ENCODE measurements at places on chromosomes 2 and 18.

GRCh38 chr2:45836316-45836715 lies 184.8 kb downstream of the PRKCE start:
- no peak for DNase-seq

- no peak for DNase-seq
Measured at GRCh38 chr2:176187899-176188773, at the start of gene HOXD1. Gene HOXD1 (plus strand): TSS chr2:176188668. CDS start chr2:176188802, 134 bp downstream.

GRCh38 chr2:105450471-105450870 lies 51.6 kb upstream of the FHL2 start:
- DNase-seq: no peak

GRCh38 chr18:7904529-7904928 lies 337.4 kb downstream of the PTPRM start:
- no peak for DNase-seq

- DNase-seq: no peak
Measured at GRCh38 chr2:66423391-66424124, 11.4 kb upstream of the MEIS1 start.

DNA sequence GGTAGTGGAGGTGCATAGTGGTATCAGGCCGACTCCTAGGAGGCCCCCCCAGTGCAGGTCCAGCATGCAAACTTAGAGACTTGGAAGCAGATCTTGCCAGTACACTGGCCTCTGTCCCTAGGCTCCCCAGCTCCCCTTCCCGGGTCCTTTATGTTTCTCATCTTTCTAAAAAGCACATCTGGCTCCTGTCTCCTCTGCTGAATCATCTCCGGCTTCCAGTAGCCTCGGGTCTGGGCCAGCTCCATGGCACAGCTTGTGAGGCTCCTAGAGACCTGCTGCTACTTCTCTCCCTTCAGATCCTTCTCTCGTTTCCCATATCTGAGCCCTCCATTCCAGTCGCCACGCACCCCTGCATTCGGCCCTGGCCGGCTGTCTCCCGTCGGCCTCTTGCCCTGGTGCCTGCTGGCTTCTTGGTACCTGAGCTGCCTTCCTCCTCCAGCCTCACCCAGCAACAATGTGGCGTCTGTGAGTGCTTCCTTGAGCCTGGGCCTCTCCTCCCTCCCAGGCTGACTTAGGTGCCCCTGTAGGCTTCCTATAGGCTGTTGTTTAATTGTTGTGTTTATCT lies 6.6 kb downstream of the TRAF3IP1 start:
- DNase-seq: no peak

DNA sequence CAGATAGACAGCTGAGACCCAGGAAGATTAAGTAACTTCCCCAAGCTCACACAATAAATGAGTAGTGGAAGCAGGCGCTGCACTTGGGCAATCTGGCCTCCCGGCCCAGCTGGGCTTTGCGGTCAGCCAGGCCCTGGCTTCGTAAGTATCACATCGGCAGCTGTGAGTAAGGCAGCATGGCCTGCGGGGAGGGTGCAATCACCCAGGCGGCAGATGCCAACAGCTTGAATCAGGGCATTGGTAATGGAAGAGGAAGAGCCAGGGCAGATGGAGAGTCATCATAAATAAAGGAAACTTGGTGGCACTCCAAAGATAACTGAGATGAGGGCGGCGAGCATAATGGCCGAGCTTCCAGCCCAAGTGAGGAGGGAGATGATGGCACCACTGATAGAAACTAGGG lies 217.9 kb upstream of the PID1 start:
- DNase-seq: no peak

GRCh38 chr2:212712991-212713390 lies 174.4 kb upstream of the ERBB4 start:
- DNase-seq: no peak

DNA sequence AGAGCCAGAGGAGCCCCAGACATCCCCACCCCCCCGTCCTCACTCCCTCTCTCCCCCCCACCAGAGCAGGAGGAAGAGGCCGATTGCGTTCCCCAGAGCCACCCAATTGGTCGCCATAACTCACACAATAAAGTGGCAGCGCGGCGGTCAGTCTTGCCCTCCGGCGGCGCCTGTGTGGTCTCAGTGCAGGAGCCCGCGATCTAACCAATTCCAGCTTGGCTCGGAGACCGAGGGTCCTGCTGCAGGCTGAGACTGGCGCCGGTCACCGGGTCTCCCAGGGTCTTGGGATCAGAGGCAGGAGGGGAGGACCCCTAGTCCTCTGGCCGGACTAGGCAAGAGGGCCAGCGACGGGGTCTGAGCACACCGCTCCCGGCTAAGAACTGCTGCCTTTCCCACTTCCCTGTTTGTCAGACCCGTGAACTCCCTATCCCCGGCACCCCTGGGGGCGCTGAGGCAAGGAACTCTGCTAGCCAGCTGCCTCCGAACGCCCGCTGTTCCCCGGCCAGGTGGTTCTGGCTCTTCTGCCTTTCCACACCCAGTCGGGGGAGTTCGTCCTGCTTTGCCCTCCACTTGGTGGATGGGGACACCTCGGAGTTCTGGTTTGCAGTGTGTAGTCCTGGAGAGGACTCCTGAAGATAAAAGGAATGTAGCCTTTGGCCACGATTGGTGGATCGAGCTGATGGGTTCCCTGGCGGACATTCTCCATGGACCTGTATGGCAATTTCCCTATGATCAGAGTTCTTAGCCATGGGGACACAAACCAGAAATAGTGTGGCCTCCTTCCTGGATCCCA lies 1.0 kb upstream of the HOXD12 start:
- no peak for DNase-seq

DNA sequence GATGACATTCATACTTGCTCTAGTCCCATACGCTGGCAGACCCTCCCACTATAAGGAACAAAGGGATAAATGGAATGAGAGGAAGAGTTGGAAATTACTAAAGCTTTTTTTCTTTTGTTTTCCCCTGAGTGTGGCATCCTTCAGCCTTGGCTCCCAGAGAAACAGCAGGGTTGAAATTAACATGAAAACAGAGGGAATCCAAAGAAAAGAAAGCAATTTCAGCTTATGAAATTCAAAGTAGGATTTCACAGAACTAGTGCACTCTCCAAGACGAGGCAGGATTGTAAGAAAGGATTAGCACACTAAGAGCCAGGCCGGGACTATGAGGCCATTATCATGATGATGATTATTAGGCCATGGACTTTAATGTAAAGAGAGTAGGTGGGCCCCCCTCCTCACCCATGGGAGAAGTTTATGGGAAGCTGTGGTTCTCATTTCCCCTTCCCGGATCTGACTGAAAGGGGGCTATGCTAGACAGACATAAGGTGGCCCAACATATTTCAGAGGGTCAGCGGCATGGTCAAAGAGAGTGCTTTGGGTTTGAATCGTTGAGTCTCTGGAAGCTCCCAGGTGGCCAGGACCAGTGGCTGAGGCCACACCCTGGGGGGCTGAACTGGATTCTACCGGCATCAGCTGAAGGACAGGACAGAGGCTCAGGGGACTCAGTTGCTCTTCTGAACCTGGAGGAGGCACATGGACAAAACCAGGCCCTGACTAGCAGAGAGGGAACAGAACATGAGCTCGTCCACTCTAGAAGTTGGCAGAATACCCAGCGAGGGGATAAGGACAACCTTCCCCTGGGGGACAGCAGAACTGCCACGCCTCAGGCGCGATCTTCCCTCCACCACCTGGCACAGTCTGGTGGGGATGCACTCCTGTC lies 100.1 kb upstream of the ARL4C start:
- DNase-seq: no peak

GRCh38 chr2:10007435-10007834 lies 35.9 kb upstream of the KLF11 start:
- DNase-seq: no peak

GRCh38 chr2:239583171-239583878 lies 182.5 kb upstream of the HDAC4 start:
- DNase-seq: no peak
